ENCODE measurements at places on chromosomes 5 and 9.

DNA sequence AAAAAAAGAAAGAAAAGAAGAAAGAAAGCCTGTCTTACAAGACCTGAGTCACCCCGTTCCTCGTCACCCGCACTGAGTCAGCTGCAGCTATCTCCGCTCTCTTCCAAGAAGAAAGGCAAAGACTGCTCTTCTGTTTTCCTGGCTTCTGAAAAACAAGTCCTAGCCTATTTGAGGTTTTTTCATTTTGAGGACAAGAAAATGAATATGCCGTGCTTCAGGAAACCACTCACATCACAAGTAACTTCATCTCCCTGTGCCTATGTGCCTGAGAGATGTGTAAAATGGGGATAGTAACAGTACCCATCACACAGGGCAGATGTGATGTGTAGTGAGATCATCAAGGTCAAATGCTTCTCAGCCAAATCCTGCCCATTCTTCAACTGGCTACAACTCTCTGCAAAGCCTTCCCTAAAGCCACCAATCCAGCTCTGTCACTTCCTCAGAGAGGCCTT is 78.4 kb downstream of the GLDC start:
- DNase-seq, result no peak

- DNase-seq, result no peak
Measured at GRCh38 chr5:177552839-177553455, 1.4 kb downstream of the FAM193B start.

DNA sequence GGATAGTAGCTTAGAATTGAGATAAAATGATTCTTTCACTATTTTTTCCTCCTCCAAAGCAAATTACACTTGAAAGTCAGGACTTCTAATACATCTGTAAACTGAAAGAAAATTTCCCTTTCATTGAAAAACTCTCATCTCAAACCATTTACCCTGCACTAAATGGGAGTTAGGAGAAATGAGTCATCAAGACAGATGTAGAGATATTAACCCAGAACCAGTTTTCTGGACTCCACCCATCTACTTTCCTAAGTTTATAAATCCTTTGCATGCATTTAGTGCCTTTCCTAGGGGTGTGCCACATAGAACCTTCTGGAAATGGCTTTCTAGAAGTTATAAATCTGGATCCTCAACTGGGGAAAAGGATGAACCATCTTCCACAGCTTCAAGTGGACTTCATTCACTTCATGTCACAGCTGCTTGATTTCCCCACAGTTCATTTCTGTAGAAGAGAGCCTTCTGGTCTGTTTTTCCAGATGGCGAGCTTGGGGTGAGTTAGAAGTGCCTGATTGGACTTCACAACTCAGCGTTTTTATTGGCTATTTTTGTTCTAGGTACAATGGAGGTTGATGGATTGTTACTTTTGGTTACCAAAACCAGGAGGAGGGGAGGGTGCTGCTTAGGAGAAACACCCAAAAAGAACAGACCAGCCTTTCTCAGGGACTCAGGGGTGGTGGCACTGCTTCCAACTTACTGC is 72.5 kb upstream of the GPR151 start:
- no peak for DNase-seq

GRCh38 chr5:76209297-76209696 is 126.1 kb downstream of the SV2C start:
- DNase-seq, result no peak

- no peak for DNase-seq
Measured at GRCh38 chr5:5342784-5343183, 79.7 kb upstream of the ICE1 start.

- no peak for DNase-seq
Measured at GRCh38 chr9:36603006-36603405, 30.3 kb downstream of the MELK start.

DNA sequence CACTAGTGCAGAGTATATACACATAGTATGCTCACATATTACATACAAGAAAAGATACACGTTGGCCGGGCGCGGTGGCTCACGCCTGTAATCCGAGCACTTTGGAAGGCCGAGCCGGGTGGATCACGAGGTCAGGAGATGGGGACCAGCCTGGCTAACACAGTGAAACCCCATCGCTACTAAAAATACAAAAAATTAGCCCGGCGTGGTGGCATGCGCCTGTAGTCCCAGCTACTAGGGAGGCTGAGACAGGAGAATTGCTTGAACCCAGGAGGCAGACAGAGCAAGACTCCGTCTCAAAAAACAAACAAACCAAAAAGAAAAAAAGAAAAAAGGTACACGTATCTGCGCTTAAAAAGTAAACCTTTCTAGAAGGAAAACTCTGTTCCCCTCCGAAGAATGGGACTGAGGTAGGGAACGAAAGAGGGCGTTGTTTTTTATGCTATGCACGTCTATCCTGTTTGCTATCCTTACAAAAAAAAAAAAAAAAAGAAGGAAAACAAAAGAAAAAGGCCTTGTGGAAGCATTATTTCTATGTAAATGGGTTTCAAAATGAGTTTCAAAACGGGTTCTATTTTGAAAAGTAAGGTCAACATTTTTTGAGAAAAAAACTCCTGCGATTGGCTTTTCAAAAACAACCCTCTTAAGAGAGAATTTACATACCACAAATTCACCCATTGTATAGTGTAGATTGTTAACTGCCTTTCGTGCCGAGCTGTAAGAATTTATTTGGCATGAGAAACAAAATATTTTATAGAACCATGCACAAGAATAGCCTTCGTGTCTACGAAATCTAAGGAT is 1.2 kb downstream of the AK3 start:
- DNase-seq, result no peak

- no peak for DNase-seq
Measured at GRCh38 chr9:131467214-131467935, 35.3 kb upstream of the POMT1 start.

DNA sequence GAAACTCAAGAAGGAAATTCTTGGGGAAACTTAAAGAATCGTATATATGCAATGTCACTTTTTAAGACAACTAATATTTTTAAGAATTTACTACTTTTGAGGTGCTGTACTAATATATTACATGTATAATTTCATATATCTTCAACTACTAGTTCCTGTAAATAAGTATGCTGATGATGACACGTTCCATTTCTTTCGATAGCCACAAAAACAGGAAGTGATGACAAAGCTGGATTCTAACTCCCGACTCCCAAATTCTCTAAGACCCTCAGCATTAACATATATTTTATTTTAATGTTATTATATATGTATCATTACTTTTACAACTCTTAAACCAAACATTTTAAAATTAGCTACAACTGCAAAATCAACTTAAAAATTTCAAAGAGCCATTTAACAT is 74.8 kb downstream of the STK32A start:
- DNase-seq, result no peak

DNA sequence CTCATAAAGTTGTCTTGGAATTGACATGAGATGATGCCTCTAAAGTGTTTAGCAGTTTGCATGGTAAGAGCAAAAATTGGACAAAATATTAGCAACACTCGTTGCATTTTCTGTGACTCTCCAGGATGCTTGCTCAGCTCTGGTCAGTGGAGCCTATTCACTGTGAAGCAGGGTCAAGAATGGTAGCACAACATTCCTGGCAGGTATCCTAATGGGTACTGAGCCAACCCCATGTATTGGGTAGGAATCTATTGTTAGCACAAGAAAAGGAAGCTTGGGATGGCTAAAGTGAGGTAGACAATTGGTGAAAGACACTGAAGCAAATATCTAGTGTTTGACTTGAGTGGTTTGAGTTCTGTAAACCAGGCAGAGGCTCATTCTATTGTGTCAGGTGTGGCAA is 10.4 kb upstream of the ACTBL2 start:
- DNase-seq, result no peak

DNA sequence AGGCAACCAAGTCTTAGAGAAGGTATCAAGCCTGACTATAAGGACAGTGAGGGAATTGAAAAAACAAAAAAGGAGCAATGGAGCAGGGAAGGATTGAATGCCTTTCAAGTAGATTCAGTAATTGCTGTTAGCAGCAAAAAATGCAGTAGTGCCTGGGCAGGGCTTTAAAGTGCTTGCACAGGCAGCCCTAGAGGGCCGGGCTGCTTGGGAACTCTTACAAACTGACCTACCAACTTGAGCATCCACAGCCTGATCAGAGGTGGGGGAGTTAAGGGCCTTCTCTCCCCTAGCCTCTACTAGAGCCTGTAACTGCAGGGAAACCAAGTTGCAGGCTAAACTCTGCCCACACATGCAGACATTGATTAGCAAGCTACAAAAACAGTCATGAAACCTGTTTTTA is 19.4 kb downstream of the FXN start:
- DNase-seq, result no peak
